Anterior cingulate cortex (tissue), 58 donors: ENCODE measurements at places on chromosomes 7 and 10.

DNA sequence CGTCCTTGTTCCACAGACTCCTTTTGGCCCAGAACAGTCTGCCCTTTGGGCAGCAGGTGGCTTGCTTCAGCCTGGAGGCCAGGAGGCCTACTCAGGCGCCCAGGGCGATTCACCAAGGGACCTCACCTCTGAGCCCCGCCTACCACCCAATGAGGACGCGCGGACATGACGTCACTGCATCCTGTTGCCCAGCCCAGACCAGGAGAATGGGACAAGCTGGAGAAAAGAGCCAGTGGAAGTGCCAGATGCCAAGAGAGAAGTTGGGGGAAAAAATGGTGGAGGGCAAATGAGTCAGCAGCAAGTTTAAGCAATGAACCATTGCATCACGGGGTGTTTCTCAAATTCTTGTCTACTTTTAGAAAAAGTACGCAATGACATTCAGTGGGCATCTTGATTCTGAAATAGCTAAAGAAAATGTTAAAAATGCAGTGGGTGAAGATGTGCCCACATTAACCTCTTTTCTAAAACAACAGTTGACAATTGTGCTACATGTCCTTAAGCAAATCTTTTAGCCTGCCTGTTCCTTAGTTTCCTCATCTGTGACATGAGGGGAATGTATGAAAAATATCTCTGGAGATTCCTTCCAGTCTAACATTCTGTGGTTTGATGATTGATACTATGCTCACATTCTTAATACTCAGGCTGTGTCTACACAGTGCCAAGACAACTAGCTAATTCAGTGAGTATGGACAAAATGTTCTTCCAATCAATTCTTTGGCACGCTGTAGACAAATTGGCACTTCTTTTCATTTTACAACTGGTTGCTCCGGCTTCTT lies 23.9 kb upstream of the LEP start:
- DNase-seq = no peak

- no peak for DNase-seq
These were observed 19.8 kb downstream of the C10orf71 start for GRCh38 chr10:49318755-49319154.

DNA sequence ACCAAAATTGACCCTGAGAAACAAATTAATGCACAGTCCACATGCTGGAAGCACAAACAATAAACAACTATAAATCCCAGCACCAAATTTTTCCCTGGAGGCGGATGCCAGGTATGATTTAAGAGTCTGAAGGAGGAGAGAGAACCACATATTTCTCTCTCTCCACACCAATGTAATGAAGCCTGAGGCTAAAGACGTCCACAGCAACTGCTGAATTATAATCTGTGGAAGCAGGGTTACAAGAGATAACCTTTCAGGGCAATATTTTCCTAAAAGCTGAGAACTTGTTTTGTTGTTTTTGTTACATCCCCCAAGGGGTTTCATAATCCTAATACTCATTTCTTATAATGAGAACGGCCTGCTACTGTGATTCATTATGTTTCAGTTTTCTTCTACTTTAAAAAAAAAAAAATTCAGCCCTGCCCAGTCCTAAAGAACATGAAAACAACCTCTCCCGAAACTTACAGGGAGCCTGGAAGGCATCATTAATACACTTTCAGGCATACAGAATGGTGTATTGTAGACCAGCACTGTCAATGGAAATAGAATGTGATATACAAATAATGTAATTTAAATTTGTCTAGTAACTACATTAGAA lies 48.5 kb upstream of the ABLIM1 start:
- DNase-seq = no peak

- no peak for DNase-seq
These were observed 78.1 kb upstream of the RHEB start for GRCh38 chr7:151597541-151598444.

GRCh38 chr7:95045236-95045923 lies 138.0 kb downstream of the PPP1R9A start:
- DNase-seq = no peak

DNA sequence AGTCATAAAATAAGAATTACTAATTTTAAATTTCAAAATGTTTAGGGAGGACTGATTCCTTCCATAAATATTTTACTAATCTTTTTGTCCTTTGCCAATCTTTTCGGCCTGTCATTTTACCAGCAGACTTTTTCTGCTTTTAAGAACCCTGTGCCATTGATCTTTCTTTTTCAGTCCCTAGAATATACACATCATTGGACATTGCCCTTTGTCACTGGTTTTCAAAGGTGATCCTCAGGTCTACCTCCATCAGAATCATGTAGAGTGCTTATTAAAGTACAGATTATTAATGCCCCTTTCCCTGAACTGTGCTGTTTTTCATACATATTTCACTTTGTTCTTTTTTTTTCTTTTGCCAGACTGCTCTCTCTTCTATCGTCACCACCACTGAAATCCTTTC lies 43.8 kb downstream of the SHOC2 start:
- no peak for DNase-seq

GRCh38 chr7:126589068-126589684 lies 663.6 kb downstream of the GRM8 start:
- no peak for DNase-seq

GRCh38 chr10:23886355-23886754 lies 322.6 kb upstream of the KIAA1217 start:
- DNase-seq = no peak

- DNase-seq = no peak
These were observed 375.0 kb upstream of the FZD8 start for GRCh38 chr10:36017137-36017536.

DNA sequence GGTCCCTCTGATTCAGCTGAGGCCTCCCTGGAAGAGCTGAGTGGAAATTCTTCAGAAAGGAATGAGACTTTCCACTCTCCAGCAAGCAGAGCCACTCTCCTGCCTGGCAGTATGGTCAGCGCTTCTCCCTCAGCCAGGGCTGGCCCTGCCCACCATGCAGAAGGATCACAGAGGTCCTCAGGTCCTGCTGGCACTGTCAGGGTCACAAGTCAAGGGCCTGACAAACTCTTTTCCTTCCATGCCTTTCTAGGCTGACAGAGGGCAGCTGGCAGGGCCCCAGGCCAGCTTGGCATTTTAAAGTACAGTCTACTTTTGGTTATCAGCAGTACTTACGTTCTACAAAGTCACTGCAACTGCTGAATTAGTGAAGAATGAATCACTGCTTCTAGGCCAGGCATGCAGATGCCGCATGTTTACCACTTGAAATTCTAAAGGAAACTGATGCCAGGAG lies 119.3 kb upstream of the FRMD4A start:
- DNase-seq = no peak

GRCh38 chr10:29924436-29924835 lies 134.9 kb downstream of the JCAD start:
- no peak for DNase-seq

DNA sequence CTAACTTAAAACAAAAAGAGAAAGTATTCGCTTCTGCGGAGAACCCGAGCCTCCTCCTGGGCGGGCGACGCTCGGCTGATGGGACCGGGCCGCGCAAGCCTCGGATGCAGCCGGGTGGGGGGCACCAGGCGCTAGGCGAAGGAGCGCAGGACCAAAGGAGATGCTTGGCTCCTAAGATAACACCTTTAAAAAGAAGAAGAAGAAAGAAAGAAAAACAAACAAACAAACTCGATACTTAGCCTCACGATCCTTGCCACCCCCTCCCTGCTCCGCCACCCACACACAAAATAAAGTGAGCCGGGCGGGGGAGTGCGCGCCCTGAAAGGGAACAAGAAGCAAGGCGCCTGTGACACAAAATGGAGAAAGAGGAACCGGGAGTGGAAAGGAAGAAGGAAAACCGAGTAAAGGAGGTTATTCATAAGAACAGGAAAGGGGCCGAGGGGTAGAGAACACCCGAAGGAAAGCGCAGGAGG lies 34.0 kb upstream of the EBLN1 start:
- DNase-seq = peak; percentile 36

DNA sequence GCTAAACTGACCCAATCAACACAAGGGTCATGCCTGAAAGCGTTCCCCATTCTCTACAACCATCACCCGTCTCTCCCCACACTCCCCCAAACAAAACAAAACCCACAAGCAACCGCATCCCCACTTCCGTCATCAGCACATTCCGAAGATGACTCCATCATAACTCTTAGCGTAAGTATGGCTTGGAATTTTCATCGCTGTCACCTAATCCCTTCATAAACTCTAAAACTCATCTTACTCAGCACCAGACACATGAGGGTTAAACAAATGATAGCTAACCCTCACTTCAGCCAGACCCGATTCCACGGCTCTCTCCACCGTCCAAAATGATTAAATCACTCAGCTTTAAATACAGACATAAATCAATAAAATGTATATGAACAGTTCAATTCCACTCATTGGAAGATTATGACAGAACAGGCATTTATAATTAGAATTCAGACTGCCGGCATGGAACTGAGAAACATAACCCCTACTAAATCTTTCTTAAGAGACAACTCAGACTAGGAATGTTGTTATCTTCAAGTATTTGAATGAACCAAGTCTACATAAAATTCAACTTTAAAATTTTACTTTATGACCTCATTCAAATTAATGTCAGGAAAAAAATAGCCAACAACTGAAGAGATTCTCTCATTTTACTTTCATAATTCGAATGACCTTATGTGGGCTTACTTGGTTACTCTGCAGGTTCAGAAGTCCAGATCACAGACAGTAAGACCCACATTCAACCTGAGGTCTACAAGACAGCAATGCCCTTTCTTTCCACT lies 215.9 kb downstream of the PARD3 start:
- no peak for DNase-seq

- no peak for DNase-seq
These were observed 35.5 kb downstream of the MDFIC start for GRCh38 chr7:114957444-114957843.

DNA sequence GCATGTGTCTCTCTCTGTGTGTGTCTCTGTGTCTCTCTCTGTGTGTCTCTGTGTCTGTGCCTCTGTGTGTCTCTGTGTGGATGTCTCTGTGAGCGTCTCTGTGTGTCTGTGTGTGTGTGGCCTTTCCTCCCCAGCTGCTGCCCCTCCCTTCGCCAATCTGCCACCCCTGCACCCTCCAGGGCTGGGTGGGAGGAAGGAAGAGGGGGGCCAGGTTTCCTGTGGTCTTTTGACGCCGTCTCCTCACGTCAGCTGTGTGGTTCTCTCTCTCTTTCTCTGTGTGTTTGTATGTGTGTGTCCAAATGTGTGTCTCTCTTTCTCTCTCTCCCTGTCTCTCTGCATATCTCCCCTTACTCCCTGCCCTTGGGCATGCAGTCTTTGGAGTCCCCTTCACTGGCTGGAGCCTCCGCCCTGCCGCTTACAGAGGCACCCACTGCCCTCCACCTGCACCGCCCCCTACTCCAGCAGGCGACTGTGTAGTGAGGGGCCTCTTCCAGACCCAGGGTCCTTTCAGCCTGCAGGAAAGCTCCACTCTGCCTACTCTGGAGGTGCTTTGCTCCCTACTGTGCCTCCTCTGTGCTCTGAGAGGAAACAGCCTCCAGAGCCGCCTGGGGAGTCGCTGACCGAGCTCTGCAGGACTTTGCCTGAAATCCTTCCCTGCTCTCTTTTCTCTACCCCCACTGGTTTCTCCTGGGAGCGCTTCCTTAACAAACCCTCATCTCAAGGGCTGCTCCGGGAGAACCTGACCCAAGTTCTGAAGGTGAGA lies 44.2 kb upstream of the C10orf71 start:
- no peak for DNase-seq

- DNase-seq = no peak
These were observed 241.3 kb upstream of the LRRTM3 start for GRCh38 chr10:66684581-66684980.

GRCh38 chr10:74026428-74027015 lies 28.6 kb downstream of the VCL start:
- no peak for DNase-seq

- DNase-seq = no peak
These were observed 132.4 kb downstream of the SORCS1 start for GRCh38 chr10:107031931-107032699.

DNA sequence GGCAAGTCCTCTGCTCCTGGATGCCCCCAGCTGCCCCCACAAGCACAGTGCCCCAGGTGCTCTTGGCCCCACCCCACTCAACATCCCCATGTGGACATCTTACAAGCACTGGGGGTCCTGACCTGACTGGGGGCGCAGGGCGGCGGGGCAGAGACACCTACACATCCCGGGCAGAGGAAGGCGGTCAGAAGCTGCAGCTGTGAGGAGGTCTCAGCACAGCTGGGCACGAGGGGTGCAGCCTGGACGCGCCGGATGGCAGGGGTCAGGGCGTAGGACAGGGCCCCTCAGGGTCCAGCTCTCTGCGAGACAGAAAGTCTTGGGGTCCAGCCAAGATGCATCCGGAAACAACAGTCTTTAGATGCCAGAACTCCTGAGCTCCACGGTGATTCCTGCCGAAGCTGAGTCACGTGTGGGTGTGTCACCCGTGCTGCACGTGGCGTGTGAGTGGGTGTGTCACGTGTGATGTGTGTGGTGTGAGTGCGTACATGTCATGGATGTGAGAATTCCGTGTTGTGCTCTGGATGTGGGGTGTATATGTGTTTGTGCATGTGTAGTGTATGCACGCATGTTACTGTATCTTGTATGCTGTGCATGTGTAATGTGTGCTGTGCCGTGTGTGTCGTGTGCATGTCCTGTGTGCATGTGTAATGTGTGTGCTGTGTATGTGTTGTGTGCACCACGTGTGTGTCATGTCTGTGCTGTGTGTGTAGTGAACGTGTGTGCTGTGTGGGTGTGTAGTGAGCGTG lies 5.1 kb downstream of the VENTX start:
- DNase-seq = no peak

DNA sequence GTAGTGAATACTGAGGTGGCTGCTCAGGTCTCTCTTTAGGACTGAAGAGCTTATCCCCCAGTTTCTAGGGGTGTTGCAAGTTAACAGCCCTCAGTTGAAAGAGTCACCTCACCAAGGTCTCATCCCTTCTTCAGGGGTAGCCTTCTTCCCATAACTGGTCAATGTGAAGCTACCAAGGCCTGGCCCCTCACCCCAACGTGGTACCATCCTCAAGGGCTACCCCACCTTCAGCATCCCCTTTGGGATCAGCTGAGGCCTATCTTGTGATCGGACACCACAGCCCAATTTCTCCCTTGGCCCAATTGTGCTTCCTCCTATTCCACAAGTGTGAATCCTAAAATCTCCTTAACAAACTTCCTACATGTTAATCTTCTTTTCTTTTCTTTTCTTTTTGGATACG lies 289.5 kb upstream of the MKLN1 start:
- DNase-seq = no peak

- DNase-seq = no peak
These were observed 51.8 kb upstream of the MRLN start for GRCh38 chr10:59805014-59805413.

- DNase-seq = no peak
These were observed 107.0 kb downstream of the VIM start for GRCh38 chr10:17335065-17335464.

DNA sequence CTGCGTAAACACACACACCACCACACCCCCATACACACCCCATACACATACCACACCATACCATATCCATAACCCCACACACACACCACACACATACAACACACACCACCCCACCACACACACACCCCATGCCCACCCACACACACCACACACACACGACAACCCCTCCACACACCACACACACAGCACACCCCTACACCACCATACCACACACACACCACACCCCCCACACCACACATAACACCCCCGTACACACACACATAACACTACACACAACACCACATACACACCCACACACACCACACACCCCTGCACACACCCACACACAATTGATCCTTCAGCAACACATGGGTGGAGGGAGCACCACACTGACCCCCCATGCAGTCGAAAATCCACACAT lies 50.3 kb upstream of the BMS1 start:
- DNase-seq = no peak
